H7 (cell line): ENCODE measurements at places on chromosomes 11 and 22.

DNA sequence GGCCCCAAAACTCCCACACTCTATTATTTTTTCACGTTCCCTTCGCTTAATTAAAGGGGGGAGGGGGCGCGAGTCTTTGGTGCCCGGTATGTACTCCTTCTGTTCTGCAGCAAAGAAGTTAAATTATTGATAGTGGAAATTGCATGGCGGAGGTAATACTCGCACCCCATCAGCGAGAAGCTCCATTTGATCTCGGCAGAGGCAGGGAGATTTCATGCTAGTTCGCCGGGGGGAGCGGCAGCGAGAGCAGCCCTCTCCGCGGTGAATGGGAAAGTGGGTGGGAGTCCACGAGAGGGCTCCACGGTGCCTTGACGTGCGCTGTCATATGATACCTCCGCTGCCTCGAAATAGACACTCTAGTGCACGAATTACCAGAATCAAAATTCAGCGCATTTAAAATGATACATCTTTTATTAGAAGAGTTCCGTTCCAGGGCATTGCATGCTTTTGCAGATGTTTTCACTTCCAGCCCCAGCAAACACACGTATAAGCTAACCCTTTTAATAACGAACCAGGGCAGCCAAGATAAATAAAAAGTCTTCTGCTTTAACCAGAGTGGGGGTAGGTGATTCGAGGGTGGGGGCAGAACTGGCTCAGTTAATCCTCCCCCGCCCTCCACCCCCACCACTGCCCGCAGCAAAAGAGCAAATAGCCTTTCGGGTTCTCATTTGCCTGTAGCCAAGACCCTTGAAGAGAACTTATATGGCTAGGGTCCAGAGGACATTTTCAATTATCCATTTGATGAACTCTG is 1.3 kb upstream of the BDNF start:
- peak; percentile 24 for DNase-seq

- DNase-seq = peak; percentile 38
Observed at GRCh38 chr11:65525546-65526480, 930 bp downstream of the SCYL1 start.

DNA sequence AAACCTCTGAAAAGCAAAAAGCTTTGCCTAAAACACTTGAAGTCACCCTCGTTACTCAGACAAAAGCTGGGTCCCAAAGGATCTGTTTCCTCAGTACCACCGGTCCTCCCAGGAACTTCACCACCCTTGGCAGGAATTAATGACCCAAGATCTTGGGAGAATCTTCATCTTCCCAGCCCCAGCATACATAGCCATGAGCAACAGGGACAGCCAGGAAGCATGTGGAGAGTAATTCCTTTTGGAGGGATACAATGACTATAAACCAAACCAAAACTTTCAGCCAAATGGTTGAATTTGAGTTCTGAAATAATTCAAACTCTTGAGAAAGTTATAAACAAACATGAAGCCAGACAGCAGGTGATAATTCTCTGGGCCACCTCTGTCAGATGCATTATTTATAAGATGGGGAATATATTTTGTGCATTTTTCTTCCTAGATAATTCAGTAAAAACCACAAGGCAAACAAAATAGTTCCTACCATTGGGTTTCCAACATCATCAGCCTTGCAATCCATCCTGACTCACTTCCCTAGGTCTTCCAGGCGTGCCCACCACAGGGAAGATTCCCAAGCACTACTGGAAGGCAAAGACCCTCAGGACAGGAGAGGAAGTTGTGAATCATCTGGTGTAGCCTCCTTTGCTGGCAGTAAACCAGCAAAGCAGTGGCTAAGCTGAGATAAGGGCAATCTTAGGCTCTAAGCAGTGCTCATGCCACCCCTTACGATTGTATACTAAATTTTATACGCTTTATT is 71.7 kb upstream of the DRD2 start:
- no peak for DNase-seq

- DNase-seq = peak; percentile 53
Observed at GRCh38 chr11:69299023-69299461, 5.1 kb downstream of the MYEOV start.

- DNase-seq = no peak
Observed at GRCh38 chr22:36185828-36186624, 15.6 kb downstream of the APOL4 start.

GRCh38 chr11:131389582-131389981 is 19.2 kb downstream of the NTM start:
- DNase-seq = no peak

GRCh38 chr11:19557720-19558140 is 154.9 kb upstream of the NAV2 start:
- DNase-seq = peak; percentile 84

- no peak for DNase-seq
Observed at GRCh38 chr11:26048271-26048670, 283.7 kb upstream of the ANO3 start.

GRCh38 chr22:26553056-26553752 is 36.7 kb downstream of the TPST2 start:
- no peak for DNase-seq

- DNase-seq = no peak
Observed at GRCh38 chr11:80182901-80183300, 742.1 kb upstream of the TENM4 start.

- DNase-seq = no peak
Observed at GRCh38 chr11:1915795-1916131, 3.7 kb upstream of the TNNT3 start.

DNA sequence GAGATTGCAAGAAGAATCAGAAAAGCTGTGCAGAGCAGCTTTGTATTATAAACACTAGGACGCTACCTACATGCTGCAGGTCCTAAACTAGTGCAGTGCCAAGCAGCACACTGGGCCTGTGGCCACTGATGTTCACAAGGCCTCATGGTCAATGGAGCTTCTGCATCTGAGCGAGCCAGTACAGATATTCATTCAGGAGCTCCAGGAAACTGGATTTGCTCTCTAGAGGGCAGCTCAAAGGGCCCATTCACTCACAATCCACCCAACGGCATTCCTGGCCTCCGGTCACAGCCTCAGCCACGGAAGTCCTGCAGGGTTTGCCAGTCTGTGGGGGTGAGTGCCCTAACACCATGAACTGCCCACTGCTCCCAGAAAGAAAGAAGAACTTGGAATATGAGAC is 5.8 kb upstream of the TBC1D10A start:
- no peak for DNase-seq

- DNase-seq = peak; percentile 90
Observed at GRCh38 chr11:8033305-8034105, 46.4 kb downstream of the EIF3F start.

DNA sequence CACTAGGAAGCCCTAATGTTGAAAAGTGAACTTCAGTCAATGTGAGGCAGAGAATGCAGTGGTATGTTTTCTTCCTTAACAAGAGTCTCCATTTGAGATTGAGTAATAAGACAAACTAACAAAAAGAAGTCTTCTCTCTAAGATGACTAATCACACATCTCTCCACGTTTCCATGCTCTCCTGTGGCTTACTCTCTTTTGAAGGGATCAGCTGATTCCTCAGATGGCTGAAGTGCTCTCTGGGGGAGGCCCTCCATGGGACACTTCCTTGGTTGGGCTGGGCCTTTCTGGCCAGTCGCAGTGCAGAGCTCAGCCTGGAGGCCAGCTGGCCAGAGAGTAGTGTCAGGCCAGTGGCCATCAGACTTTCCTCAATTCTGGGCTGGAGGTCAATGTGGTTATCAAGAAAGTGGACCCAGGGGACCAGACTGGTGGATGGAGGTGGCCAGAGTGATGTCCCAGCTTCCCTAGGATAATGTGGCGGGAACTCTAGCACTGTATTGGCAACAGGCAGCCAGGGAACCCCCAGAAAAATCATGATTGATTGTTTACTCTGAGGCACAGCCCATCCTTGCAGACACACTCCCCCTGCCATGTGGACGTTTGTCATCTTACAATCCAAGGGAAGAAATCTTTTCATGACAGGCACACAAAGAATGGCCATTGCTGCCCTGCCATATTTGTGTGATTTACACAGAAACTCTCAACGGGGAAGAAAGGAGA is 14.5 kb downstream of the CSRP3 start:
- no peak for DNase-seq

DNA sequence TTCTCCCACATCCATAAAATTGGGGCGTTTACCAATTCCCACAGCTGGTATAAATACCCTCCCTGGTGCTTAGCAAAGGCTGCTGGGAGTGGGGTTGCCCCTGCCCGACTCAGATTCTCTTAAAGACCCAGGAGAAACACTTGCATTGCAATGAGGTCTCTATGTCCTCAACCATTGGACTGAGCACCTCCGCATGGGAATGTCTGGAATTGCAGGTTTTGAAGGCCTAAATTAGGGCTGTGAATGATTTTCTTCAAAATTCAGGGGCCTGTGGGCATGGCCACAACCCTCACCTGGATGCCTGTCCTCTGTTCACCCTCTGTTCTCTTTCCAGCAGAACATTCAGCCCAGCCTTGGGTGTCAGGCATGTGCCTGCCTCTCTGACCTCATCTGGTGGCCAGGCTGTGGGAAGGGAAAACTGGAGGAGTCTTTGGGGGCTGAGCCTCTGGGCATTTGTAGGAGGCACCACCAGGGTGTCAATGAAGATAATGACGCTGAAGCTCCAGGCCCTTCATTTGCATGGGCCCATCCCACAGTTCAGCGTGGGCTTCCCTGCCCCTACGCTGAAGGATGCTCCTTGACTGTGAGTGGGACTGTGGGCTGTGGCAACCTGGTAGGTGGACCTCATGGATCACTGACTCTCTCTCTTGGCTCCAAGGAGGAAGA is 52.7 kb upstream of the MYEOV start:
- DNase-seq = no peak

DNA sequence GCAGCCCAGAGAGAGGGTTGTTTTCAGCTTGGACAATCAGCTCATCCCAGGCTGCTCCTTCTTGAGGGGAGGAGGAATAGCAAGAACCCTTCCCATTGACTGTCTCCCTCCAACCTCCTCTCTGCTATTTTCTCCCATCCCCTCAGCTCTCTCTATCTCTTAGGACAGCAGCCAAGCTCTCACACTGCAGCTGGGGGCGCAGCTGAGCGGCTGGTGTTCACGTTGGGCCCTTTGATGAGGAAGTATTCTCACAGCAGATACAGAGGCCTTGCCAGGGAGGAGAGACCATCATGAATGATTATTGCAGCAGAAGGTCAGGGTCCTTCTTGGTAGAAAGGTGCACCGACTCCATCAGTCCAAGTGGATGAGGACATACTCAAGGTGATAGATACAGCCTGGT is 26.5 kb upstream of the CADM1 start:
- DNase-seq = peak; percentile 22

- DNase-seq = peak; percentile 71
Observed at GRCh38 chr11:19713196-19714021, 772 bp downstream of the NAV2 start.

DNA sequence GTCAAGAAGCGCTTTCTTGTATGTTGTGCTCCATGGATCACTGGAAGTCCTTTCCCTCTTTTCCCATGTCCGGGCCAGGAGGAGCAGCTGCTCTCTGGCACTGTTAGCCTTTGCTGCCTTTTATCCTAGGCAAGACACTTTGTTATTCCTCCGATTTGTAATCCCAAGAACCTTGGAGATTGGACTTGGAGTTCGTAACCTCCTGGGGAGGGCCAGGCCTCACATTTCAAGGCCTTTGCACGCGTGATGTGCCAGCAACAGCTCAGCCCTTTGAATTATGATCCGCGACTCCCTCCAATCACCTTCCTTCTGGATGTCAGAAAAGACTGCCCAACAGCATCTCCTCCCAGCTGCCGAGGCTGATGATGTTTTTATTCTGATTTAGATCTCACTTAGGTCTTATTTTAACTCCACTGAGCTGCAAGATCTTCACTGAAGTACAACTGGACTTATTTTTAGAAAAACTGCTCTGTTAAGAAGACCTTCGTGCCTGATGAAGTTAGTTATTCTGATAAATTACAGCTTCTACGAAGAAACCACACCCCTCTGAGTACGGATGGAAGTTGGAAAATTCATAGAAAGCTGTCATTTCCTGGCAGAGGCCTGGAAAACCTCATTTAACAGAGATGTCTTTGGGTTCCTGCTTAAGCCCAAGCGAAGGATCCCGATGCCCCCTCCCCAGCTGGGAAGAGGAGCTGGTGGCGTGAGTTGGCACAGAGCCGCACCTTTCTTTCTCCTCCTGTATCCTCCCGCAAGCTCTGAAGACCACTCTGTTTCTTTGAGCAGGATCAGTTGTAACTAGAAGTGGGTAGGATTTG is 62.4 kb downstream of the PARVB start:
- no peak for DNase-seq

GRCh38 chr22:48256776-48257684 is 1494.6 kb downstream of the TBC1D22A start:
- DNase-seq = no peak

GRCh38 chr11:96043291-96043690 is 119.4 kb upstream of the MTMR2 start:
- DNase-seq = no peak

- DNase-seq = peak; percentile 64
Observed at GRCh38 chr11:126346586-126346940, 8.9 kb upstream of the ST3GAL4 start.

- DNase-seq = no peak
Observed at GRCh38 chr11:108322666-108323065, 99.8 kb downstream of the ATM start.

- DNase-seq = peak; percentile 78
Observed at GRCh38 chr11:76599041-76600013, 71.2 kb downstream of the LRRC32 start.

DNA sequence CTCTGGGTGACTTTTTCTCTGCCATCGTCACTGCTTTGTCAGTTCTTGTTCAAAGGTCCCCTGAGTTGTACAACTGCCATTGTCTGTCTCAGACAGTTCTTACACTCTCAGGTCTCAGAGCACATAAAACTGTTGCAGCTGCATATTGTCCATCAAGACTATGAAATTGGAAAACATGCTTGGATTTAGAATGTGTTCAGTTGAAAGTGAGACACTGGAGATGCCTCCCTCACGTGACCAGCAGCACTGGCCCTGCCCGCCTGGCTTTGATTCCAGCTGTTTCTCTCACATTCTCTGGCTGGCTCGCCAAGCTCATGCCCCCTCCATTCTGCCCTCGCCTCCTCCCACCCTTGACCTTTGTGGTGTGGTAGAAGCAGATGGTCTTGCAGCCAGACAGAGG is 244.2 kb downstream of the NTM start:
- DNase-seq = no peak

GRCh38 chr11:44868021-44868420 is 82.7 kb downstream of the TP53I11 start:
- DNase-seq = no peak

DNA sequence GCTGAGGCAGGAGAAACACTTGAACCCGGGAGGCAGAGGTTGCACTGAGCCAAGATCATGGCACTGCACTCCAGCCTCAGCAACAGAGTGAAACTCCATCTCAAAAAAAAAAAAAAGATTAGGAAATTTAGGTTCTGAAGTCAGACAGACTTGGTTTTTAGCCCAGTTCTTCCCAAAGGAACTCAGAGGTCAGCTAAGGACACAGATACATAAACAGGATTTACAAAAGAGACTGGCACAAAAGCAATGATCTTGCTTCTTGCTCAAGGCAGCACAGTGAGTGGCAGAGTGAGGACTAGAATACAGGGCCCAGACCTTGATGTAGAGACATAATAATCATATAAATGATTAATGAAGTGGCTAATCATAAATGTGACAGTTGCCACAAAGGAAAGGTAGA is 25.4 kb upstream of the RRAS2 start:
- DNase-seq = no peak
